Heart left ventricle (tissue), 16 donors: ENCODE measurements at places on chromosomes 16 and 17. TPM values are rescaled to one million over a fixed set of nuclear protein-coding genes. Genes with fewer than 3 reads are reported as not detected.

PIK3R6 gene
- 0.69 TPM for polyA plus RNA-seq

DNA sequence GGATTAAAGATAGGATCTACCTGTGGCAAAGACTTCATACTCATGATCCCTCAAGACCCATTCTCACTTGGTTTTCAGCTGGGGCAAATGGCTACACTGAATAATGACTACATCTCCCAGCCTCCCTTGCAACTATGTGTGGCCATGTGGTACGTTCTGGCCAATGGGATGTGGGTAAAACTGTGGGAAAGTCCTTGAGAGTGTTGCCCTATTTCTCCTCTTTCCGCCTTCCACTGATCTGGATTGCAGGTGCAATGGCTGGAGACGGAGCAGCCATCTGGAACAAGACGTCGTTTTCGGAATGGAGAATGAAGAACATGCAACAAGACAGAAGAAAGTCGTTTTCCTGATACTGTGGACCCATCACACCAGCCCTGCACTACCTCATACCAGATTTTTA lies 48.5 kb downstream of the HAPSTR1 start:
- no peak for DNase-seq

DNAAF8 gene
- polyA plus RNA-seq, result 1.7 TPM

DNA sequence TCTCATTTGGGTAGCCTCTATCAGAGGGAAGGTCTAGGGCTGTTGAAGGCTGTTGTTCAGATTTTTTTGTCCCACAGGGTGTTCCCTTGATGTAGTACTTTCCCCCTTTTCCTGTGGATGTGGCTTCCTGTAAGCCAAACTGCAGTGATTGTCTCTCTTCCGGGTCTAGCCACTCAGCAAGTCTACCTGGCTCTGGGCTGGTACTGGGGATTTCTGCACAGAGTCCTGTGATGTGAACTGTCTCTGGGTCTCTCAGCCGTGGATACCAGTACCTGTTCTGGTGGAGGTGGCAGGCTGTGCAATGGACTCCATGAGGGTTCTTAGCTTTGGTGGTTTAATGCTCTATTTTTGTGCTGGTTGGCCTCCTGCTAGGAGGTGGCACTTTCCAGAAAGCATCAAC lies 23.3 kb upstream of the CCR7 start:
- no peak for DNase-seq

DNA sequence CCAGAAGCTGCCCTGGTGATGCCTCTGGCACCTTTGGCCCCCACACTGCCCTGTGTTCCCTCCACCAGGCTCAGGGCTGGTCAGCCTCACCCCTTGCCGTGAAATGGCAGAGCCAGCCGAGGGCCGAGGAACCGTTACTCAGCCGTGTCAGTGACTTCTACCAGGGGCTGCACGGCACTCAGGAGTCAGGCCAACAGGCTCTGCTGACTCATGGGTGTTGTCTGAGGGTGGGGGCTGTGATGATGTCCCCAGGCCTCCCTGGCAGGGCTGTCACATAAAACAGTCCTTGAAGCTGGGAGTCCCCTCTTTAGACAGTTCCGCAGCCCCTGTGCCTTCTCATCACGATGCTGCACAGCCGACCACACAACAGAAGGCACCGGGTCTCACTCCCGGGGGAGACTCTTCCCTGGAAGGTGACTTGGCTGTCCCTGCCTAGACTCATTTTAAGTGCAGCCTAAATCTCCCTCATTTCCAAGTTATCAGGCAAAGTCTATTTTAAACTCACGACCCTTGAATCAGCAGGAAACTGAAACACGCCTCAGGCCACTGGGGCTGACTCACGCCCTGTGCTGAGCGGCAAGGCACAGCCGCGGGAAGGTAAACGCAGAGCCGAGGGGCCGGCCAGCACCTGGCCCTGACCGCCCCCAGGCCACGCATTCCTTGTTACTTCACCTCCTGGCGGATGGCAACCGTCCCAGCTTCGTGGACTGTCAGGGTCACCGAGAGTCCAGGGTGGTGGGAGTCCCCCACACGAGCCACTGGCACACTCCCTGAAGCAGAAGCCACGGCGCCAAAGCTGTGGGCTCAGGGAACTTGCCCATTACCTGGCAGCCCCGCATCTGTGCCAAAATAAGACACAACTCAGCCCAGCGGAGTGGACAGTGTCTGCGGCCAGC lies 102.6 kb downstream of the ZNF778 start:
- DNase-seq, result no peak

DNA sequence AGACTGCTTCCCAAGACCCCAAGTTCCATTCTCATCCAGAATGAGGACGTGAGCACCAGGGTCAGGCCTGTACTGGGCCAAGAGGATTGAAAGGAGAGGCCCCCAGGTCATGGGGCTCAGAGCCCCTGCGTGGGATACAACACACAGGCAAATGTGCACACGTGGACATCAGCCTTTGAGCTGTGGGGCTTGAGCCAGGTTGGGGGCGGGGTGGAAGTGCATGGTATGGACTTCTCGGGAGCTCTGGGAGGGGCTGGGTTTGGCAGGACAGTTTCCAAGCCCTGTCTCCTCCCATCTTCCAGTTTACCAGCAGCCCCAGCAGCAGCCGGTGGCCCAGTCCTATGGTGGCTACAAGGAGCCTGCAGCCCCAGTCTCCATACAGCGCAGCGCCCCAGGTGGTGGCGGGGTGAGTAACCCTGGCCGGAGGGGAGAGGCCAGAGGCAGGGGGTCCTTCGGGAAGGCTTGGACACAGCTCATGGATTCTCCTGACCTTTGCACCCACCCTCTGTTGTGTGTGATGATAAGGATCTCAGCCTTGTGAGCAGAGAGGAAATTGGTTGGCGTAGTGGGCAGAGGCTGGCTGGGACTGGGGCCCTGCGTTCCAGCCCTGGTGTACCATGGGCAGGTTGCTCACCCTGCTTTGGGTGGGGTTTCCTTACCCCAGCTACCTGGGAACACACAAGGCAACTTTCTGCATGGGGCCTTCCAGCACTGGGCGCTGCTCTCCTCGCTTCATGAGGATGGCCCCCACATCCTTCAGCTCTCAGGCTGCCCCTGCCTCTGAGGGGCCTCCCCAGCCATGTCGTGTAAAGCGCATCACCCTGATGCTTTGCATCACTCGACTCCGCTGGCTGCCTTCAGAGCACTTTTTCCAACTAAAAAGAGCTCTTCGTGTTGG lies 10.4 kb upstream of the LASP1NB start:
- DNase-seq, result no peak

DNA sequence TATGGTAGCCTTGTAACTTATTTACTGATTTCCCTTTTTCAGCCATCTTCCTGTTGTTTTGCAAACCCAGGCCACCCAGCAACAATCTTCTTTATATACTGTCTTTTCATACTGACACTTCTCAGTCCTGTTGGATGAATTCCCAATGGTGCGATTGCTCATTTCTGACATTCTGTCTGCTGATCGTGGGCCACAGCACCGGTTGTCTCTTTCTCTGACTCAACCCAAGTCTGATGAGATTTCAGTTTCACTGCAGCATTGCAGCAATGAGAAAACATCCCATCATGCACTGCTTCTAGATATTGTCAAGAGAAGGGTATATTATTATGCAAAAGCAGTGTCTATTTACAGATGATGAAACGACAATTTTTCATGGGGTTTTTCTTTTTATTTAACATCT lies 349.2 kb upstream of the HSBP1 start:
- DNase-seq, result no peak

DNA sequence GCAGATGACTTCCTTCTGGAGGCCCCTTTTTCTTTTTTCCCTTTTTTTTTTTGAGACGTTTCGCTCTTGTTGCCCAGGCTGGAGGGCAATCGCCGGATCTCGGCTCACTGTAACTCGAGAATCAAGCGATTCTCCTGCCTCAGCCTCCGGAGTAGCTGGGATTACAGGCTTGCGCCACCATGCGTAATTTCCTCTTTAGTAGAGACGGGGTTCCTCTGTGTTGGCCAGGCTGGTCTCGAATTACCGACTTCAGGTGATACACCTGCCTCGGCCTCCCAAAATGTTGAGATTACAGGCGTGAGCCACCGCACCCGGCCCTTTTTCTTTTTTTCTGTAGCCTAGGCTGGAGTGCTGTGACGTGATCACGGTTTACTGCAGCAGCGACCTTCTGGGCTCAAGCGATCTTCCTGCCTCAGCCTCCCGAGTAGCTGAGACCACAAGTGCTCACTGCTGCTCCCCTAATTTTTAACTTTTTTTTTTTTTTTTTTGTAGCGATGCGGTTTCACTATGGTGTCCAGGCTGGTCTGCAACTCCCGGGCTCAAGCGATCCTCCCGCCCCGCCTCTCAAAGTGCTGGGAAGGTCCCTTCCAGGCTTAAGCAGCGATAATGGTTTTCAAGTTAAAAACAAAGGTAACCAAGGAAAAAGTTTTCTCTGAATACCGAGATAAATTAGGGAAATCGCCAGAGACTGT lies 956 bp upstream of the IST1 start:
- DNase-seq, result no peak

GRCh38 chr16:9867176-9867575 lies 315.1 kb downstream of the GRIN2A start:
- no peak for DNase-seq

- DNase-seq, result no peak
Measured at GRCh38 chr16:144797-145252, 6.4 kb upstream of the NPRL3 start.

GRCh38 chr16:72112452-72112792 lies 18.8 kb downstream of the DHX38 start:
- DNase-seq, result no peak

GRCh38 chr16:66925322-66925840 lies at the start of gene RRAD:
TSS of gene RRAD (minus strand) at chr16:66925535. CDS start at chr16:66925179, 356 bp downstream.
- peak; percentile 80 for DNase-seq

- DNase-seq, result no peak
Measured at GRCh38 chr16:70472786-70473433, 18.5 kb downstream of the FCSK start.

WFDC1 gene
- 2.1 TPM for polyA plus RNA-seq

DNA sequence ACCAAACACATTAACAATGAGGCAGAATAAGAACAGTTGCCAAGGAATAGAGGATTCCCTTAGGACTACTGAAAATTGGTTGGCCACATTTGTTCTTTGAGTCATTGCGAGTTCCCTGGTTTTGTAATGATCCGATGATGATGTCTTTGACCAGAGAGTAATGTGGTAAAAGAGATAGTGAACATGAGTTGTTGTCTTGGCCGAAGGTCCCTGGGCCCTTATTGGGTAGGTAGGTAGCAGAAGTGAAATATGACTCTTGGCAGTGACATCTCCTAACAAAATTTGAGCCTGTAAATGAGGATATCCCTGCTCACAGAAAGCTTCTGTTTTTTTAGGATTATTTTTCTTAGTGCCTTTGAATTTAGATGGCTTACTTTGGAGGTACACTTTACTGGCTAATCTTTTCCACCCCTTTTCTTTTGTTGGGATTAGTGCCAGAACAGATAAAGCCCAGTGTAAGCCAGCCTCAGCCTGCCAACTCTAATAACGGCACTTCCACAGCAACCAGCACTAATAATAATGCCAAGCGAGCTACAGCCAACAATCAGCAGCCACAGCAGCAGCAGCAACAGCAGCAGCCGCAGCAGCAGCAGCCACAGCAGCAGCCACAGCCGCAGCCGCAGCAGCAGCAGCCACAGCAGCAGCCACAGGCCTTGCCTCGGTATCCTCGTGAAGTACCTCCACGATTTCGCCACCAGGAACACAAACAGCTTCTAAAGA lies 47.2 kb downstream of the TNRC6A start:
- peak; percentile 66 for DNase-seq

GRCh38 chr17:56206351-56206750 lies 53.1 kb downstream of the ANKFN1 start:
- DNase-seq, result no peak

ABCA6 gene
- 18.0 TPM for polyA plus RNA-seq

- DNase-seq, result no peak
Measured at GRCh38 chr17:5381542-5381941, 37.9 kb downstream of the NUP88 start.

DEXI gene
- 119 TPM for polyA plus RNA-seq

GRCh38 chr17:73279704-73280103 lies 18.0 kb upstream of the CPSF4L start:
- no peak for DNase-seq

- no peak for DNase-seq
Measured at GRCh38 chr17:77011173-77012011, 129.4 kb upstream of the SEC14L1 start.

DNA sequence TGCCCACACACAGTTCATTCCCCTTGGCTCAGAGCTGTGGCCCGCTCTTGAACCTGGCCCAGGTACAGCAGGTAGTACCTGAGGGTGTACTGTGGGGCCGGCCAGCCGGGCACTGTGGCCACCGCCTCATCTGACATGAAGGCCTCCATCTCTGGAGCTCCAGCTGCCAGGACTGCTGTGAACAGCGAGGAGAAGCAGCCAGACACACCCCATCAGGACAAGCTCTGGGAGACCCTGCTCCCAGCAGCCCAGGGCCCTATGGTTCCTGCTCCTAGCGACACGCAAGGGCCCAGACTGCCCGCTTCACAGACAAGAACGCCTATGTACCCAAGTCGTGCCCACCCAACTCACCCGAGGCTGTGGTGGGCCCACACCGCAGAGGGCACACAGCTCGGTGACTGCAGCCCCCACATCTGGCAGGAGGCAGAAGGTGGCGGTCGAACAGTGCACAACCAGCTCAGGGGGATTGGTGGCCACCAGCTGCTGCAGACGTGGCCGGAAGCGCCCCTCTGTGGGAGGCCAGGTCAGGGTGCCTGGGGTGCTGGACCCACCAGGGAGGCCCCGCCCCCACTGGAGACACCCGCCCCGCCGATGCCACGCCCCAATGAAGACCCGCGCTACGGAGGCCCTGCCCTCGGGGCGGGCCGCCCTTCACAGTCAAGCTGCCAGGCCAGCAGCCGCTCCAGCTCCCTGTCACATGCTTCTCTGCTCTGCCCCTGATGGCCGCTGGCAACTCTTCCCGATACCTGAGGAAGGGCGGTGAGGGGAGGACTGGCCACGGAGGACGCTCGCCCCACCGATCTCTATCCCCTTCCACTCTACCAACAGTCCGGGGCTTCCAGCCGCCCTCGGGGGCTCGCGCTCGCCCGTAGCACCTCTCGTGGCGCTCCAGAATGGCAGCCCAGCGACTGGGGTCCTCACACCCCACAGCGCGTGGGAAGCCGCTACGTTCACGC lies 1.1 kb upstream of the STUB1 start:
- peak; percentile 78 for DNase-seq

SMIM5 gene
- polyA plus RNA-seq, result 3.7 TPM

UTS2R gene
- polyA plus RNA-seq, result 0.11 TPM

- DNase-seq, result no peak
Measured at GRCh38 chr16:55687802-55688201, 32.0 kb downstream of the SLC6A2 start.

GRCh38 chr17:81412490-81413093 lies 17.3 kb downstream of the BAHCC1 start:
- peak; percentile 76 for DNase-seq

GRCh38 chr17:82687375-82687861 lies 11.1 kb downstream of the RAB40B start:
- DNase-seq, result no peak
